WERI-Rb-1 (cell line): ENCODE measurements at places on chromosomes 3 and 15.

DNA sequence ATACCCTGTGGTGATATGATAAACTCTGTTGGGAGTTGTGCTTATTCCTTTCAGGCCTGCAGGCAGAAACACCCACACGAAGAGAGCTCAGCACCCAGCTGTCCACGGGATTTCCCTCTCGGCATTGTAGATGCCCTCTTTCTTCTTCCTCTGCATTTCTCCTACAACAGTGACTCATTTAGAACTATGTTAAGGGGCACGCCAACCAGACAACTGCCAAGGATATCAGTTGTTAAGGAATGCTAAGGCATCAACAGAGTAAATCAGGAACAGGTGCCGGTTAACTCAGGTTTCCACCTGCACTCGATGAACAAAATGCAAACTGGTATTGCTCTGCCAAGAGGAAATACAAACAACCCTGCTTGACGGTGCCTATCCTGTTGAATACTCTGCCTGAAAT, 270.0 kb upstream of the PEX5L start:
- no peak for DNase-seq

- DNase-seq, result no peak
Measured at GRCh38 chr3:9012521-9012920, 49.2 kb upstream of the RAD18 start.

DNA sequence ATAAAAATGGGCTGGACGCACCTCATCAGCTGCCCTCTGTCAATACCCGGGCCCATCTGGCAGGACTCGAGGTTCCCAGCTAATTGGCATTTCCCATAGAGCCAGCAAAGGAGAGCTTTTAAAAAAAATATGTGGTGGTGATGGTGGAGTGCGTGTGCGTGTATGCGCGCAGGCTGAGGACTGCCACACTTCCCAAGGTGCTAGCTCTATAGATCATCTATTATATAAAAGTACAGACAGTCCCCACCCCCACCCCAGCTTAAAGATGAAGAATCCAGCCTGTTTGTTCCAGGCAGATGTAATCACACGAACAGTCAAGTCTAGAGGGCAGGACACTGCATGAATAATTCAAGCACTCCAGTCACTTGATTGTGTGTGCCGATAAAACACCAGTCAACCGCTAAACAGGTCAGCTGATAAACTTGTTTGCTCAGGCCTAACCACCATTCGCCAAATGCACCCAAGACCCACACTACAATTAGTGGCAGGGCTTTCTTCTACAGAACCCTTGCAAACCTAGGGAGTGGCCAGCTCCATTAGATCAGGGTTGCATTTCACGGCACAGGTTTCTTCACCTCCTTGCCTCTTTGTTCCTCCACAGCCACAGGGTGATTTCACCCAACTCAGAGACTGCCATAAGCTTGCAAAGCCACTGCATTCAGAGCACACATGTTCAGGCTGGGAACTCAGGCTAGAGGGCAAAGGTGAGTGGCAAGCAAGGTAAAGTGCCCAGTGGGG, 5.8 kb downstream of the TLE3 start:
- no peak for DNase-seq

GRCh38 chr3:64140651-64141050, 84.6 kb downstream of the PRICKLE2 start:
- no peak for DNase-seq

GRCh38 chr3:141471160-141471559, 15.7 kb upstream of the RASA2 start:
- DNase-seq, result no peak

- DNase-seq, result no peak
Measured at GRCh38 chr3:128813097-128813496, 66.3 kb upstream of the ACAD9 start.

GRCh38 chr15:51840692-51841091, 11.2 kb downstream of the TMOD3 start:
- DNase-seq, result no peak

DNA sequence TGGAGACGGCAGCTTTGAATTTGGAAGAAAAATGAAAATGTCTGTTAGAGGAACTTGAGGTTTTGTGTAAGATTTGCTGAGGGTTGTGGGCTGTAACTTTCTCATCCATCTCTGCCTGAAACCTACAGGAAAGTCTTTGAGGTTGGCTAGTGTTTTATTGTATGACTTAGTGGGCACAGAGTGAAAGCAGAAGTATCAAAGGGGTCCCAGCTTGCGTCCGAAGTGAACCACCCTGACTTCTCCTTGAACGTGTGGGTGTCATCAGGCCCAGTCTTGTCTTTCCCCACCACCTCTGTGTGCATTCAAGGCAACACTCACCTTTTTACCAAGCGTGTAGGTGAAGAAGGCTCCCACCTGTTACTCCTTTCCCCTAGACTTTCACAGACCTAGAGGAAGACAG, 682.1 kb upstream of the CFAP20DC start:
- DNase-seq, result no peak

DNA sequence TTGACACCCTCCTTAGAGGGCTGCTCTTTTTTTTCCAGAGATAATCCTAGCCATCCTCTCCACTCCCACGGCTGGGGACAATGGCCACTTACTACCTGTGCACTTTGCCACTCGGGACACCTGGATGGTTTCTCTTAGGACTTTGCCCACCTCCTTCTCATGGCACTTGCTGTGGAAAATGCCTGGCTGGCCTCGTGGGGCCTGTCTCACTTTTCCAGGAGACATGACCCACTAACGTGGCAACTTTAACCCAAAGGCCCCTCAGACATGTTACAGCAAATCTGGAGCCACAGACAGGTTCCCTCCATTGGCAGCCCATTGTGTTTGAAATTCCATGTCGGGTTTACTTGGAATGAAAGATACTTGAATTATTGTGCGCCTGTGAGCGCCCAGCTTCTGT, 29.4 kb upstream of the ESYT3 start:
- DNase-seq, result no peak

- no peak for DNase-seq
Measured at GRCh38 chr3:53672981-53673380, 173.2 kb downstream of the CHDH start.

DNA sequence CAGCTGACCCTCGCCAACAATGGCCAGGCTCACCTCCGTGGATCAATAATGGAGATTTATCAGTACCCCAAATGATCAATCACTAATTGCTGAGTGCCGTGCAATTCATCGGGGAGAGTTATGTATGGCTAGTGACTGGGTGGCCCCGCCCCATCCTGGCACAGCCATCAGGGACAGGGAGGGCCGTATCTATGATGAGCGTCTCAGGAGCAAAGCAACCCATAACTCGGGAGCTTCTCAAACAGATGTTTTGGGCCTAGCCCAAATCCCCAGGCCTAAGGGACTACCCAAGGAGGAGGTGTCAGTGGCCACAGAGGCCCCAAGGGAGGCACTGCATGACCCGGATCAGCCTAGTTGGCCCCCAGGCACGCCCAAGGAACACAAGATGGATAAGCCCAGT, 180.0 kb upstream of the LINGO1 start:
- no peak for DNase-seq
